ENCODE measurements at places on chromosomes 5 and 9.
A peak's percentile ranks its signal among the peaks of the same experiment; 100 is the strongest.

DNA sequence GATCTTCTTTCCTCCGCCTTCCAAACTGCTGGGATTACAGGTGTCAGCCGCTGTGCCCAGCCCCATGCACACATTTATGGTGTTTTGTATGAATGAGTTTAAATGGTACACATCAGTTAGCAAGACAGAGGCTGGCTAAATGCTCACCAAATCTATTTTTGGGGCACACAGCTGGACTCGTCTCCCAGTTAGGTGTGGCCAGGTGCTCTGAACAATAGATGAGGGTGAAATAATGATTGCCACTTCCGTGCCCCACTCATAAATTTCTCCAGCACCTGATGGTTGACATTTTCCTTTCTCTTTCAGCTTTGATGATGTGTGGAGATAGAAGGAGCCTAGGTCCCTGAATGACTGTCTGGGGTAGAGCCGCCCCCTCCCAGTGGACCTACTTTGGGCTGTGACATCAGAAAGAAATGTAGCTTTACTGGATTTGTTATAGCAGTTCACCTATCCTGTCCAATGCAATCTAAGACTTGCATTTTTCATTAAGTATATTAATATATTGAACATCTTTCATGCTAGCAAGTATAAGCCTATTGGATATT, 8.6 kb upstream of the RAPGEF1 start:
- no peak for DNase-seq

- no peak for DNase-seq
Observed at GRCh38 chr9:11432361-11432760, 819.6 kb upstream of the PTPRD start.

- DNase-seq = no peak
Observed at GRCh38 chr9:33024126-33024965, 727 bp upstream of the DNAJA1 start.

- DNase-seq = no peak
Observed at GRCh38 chr9:69204326-69204725, 30.2 kb downstream of the TJP2 start.

GRCh38 chr5:110727025-110727314, 499 bp upstream of the TMEM232 start:
- DNase-seq = no peak

- DNase-seq = peak; percentile 44
Observed at GRCh38 chr9:112037281-112038016, 137.6 kb downstream of the SUSD1 start.

DNA sequence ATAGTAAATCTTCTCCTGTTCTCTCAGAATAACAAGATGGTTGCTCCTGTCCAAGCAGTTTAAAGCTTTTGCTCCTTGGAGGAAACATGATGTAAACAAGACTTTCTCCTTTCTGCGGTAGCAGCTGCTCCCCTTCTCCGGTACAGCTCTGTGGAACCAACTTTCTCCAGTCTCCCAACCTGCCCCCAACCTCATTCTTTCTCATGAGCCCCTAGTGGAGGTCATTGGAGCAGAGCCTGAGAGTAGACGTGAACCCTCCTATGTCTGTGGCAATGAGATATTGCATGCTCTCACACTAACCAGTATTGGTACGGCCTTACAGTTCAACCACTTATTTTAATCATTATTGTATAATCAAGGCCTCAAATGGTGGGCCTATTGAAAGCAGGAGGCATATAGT, 483.8 kb upstream of the CDH10 start:
- DNase-seq = no peak

DNA sequence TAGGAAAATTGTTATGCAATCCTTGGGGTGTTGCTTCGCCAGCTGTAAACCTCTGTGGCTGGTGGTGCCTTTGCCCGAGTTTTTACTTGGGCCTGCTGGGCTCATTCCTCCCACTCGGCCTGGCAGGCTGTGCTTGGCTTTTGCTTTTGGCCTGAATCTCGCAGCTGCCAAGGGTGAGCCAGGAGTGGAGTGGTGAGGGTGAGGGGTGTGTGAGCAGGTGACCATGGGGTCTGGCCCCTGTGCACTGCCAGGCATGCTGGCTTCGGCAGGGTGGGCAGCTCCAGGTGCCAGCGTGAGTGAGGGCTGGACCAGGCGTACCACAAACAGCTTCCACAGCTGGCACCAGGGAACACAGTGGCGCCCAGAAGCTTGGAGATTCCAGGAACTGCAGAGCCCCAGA, 12.6 kb upstream of the DHFR start:
- DNase-seq = no peak

- peak; percentile 60 for DNase-seq
Observed at GRCh38 chr9:137064027-137064879, 6.1 kb downstream of the SAPCD2 start.
